ENCODE measurements at places on chromosomes 5 and 9.
A peak's percentile ranks its signal among the peaks of the same experiment; 100 is the strongest.

- peak; percentile 52 for DNase-seq
These were observed 61.4 kb upstream of the RANBP3L start for GRCh38 chr5:36363101-36363500.

DNA sequence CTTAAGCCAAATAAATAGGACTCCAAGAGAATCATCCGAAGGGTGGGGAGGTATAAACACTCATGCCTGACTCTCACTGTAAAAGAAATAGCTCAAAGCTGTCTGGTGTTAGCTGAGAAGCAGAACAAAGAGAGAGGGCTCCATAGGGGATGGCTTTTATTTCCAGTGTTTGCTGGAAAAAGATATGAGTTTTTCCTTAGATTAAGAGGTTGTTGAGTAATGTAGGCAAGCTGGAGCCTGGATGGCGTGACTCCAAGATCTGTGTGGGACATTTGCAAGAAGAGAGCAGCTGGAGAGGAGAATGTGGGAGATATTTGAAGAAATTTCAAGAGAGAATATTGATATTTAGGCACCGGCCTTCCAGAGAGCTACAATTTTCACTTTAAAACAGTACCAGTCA lies 793.7 kb upstream of the RGMB start:
- DNase-seq, result no peak

- DNase-seq, result no peak
These were observed 85.1 kb downstream of the SSBP2 start for GRCh38 chr5:81665795-81666194.

GRCh38 chr5:1176473-1177391 lies 24.7 kb upstream of the SLC6A19 start:
- no peak for DNase-seq

DNA sequence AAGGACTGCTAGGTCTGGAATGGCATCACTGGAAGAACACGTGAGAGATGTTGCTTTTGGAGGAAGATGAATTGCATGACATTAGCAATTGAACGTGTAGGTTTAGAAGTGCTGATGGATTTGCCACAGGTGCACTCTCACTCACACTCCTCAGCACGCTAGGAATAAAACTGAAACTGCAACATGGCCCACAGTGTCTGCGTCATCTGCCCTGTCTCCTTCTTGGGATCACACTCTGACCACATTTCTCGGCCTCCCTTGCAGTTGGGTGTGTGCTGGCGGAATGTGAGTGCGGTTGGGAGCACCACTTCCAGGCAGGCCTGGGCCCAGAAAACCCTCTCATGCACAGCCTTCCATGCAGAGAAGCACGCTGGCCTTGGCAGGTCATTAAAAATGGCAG lies 152.8 kb upstream of the LHFPL2 start:
- no peak for DNase-seq

DNA sequence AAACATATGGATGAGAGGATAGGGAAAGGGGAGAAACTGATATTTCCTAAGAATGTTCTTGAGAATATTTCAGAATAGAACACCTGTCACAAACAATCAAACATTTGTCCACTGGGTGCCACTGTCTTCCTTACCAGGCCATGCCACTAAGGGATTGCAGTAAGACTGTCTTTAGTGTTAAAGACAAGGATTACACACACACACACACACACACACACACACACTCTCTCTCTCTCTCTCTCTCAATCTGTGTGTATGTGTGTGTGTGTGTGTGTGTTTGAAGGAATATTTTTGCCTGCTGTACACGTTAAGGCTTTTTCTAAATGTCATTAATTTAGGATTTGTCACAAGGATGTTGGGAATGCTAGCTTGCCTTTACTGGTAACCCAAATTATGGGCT lies 54.4 kb downstream of the CCDC192 start:
- peak; percentile 36 for DNase-seq

DNA sequence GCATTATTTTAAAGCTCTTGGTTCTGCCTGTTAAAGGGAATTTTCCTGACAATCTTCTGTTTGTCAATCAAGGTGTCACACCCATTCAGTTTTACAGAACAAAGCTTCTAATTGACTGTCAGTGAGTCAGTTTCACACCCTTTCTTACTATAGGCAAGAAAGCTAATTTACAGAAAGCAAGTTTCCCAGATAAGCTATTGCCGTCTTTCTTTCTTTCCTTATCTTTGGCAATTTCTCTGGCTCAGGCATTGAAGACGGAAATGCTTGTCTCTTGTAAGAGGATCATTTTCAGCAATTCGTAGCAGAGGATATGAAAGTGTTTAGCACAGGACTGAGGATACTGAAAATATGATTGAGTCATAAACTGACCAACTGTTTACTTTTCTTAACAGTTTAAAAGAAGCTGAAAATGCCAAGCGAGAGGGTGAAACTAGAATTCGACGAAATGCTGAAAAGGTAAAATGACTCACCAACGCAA lies 27.0 kb downstream of the SPINK5 start:
- DNase-seq, result no peak

DNA sequence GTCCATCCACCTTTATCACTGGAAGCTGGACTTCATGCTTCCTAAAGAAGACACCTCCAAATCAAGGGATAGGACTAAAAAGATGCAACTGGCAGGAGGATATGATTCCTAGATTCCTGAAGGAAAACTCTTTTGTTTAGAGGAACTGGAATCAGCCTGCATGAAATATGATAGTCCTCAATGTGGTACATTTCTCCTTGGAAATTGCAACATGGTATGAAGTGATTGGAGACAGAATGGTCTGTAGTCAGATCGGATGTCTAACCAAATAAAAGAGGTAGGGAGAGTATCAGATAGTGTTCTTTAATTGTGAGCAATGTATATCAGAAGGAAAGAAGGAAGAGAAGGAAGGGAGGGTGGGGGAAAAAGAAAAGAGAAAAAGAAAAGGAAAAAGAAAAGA lies 116.1 kb upstream of the FSTL4 start:
- no peak for DNase-seq

DNA sequence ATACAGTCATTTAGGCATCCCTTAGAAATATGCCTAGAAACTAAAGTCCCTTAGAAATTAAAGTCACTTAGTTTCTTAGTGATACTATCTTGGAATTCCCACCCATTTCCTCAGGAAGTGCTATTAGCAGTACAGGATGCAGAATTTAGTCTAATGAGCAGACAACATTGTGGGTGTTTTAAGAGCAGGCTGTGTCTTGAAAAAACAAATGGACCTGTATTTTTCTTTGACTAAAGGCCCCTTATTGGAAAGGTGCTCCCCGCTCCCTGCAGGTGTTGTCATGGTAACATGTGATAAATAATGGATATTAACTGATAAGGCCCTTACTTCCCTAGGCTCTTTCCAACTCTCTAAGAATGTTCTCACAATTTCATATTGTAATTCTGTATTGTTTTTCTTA lies 38.8 kb upstream of the STARD4 start:
- DNase-seq, result no peak

DNA sequence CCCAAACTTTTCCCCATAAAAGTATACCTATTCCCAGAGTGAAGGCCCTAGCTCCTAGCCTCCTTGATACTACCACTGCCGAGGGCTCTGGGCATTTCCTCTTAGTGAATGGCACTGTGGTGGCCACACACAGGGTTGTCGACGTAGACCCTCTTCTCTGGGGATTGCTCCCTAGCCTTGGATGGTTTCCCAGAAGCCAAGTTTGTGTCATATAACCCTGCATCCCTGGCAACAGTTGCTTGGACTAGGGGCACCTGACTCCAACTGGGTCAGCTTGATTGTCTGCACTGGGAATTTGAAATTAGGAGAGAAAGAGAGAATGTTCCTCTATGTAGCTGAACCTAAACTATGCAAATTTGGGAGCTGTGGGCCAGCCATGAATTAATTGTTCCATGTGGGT lies 32.3 kb upstream of the KIF2A start:
- no peak for DNase-seq

DNA sequence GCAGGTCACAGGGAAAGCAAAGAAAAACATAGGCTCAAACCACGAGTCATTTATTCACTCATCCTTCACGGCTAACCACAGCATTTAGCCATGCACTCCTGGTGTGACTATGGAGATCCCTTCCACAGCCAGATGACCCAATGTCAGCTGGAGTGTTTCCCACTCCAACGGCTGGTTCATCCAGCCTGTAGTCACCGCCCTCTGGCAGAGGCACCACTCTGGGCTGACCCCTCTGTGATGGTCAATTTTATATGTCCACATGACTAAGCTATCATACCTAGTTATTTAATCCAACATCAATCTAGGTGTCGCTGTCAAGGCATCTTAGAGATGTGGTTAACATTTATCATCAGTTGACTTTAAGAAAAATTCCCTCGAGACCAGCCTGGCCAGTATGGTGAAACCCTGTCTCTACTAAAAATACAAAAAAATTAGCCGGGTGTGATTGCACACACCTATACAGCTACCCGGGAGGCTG lies 9.5 kb upstream of the PHF19 start:
- DNase-seq, result peak; percentile 98

DNA sequence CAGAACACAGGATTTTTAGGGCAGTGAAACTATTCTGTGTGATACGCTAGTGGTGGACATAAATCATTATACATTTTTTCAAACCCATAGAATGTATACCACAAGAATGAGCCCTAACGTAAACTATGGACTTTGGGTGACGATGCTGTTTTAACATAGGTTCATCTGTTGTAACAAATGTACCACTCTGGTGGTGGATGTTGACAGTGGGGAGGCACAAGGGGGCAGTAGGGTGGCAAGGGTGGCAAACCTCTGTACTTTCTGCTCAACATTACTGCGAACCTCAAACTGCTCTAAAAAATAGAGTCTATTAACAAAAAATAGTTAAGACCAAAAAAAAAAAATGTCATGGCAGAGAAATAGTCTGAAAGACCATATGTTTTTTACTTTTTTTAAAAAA lies 9.1 kb upstream of the MVB12B start:
- no peak for DNase-seq

DNA sequence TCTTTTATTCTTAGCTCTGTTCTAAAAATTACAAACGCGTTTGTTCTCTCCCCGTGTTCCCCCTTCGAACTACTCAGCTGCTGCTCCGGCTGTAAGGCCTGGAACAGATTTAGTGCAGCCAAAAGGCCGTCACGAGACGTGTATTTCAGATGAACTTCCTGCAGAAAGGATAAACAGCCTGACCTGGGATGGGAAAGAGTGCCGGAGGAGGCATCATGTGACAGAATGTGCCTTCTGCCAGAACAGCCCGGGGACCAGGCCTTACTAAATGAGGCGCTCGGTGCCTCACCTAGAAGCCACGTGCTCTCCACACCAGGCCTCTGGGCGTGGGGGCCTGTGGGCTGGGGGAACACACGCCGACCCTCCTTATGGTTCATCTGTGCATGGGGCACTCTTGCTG lies 94.7 kb downstream of the PPARGC1B start:
- DNase-seq, result no peak

DNA sequence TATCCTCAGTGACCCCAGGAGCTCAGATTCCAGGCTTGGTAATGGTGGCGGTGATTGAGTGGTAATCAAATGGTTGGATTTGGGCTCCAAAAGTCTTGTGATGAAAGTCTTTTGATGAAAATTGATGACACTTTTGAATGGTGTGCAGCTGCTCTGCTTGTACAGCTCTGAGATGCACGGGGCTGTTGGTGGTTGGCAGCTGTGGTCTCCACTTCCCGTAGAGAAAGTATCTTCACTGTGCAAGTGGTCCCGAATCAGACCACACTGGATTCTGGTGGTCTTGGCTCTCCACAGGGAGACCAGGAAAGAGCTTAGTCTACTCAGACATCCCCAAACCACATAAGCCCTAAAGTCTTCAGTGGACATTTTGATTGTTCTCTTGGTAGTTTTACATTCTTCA lies 96.6 kb downstream of the MARCHF11 start:
- DNase-seq, result no peak

DNA sequence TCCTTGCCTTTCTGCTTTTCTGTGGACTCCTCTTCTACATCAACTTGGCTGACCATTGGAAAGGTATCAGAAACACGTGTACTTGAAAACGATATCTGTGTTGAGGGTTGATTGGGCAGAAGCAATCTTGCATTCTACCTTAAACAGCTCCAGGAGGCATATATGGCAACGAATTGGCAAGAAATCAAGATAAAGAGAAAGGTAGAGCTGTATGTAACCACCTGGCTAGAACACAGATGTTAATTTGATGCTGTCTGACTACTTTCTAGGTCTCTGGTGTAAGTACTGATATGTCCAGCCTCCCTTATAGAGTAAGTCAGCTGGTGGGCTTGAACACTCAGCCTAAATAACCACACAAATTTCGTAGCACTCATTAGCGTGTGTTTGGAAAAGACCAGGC lies 1.3 kb downstream of the MAN1B1 start:
- DNase-seq, result no peak

- DNase-seq, result no peak
These were observed 108.7 kb upstream of the EFNA5 start for GRCh38 chr5:107779437-107779836.

DNA sequence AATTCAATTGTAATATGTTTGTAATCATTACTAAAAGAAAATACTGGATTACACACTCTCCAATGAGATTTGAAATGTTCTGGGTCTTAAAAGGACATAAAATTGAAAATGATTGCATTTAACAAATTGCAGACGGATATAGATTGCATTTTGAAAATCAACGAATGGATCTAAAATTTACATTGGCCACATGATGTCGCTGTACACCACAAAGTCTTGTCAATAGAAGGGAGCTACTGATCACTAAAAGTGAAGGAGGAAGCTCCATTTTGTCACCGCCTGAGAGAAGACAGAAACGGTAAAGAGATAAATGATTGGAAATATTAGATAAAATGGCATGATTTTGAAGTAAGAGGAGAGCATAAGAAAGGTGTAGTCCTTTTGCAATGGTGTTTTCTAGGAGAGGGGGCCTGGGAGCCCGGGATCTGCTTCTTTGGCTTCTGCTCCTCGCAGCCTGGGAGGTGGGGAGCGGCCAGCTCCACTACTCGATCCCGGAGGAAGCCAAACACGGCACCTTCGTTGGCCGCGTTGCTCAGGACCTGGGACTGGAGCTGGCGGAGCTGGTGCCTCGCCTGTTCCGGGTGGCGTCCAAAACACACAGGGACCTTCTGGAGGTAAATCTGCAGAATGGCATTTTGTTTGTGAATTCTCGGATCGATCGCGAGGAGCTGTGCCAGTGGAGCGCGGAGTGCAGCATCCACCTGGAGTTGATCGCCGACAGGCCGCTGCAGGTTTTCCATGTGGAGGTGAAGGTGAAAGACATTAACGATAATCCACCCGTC lies at the start of gene PCDHA1:
PCDHA1 (plus strand) TSS at position 236 of the 782 bp plus-strand sequence.
- DNase-seq, result no peak

GRCh38 chr5:157471709-157472108 lies 11.7 kb downstream of the NIPAL4 start:
- peak; percentile 35 for DNase-seq

Data from A172 (cell line).